Activated T-helper 1 cell treated with Interleukin-2 at 50 U/mL for 16 hours (primary cell): ENCODE measurements at places on chromosomes 13 and 19.

- DNase-seq: peak; percentile 20
Measured at GRCh38 chr19:3471954-3472655, 8.2 kb downstream of the SMIM24 start.

- DNase-seq: no peak
Measured at GRCh38 chr13:29106651-29107050, 286.5 kb downstream of the MTUS2 start.

DNA sequence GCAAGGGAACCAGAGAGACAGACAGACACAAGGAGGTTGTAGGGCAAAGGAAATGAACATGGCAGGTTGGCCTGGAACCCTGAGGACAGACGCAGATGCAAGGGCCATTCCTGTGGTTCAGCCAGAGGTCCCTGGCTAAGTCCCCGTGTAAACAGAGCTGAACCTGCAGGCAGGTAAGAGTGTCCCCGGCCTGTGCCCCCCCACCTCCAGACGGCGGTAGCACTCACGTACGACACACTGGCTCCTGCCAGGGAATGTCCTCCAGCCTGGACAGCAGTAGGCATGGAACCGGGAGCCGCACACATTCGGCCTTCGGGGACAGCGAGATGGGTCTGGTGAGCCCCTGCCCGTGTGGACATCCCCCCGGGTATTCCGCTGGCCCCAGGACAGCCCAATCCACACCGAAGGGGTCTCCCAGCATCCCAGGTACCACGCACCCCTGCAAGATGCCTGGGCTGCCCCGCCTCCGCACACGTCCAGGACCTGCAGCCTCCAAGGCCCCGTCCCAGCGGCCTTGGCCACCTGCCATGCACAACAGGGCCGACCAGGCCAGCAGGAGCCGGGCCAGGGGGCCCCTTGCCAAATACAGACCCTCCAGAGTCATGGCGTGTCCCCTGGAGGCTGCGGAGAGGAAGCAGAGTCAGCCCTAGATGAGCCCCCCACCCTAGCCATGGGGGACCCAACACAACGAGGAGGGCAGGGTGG, 2.4 kb downstream of the FBN3 start:
- no peak for DNase-seq

DNA sequence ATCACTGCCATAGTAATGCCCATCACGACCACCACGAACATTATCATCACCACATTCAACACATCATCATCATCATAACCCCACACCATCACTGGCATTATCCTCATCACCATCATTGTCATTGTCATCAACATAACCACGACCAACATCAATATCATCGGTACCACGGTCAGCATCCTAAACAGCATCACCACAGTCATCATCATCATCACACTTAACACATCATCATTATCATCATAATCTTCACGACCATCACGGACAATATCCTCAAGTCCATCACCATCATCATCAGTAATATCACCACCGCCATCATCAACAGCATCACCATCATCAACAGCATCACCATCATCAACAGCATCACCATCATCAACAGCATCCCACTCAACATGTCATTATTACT, 70.3 kb downstream of the MBD3L1 start:
- no peak for DNase-seq

GRCh38 chr19:37885392-37885791, 21.0 kb downstream of the WDR87 start:
- no peak for DNase-seq

- no peak for DNase-seq
Measured at GRCh38 chr19:49103331-49104085, 10.7 kb upstream of the LIN7B start.

DNA sequence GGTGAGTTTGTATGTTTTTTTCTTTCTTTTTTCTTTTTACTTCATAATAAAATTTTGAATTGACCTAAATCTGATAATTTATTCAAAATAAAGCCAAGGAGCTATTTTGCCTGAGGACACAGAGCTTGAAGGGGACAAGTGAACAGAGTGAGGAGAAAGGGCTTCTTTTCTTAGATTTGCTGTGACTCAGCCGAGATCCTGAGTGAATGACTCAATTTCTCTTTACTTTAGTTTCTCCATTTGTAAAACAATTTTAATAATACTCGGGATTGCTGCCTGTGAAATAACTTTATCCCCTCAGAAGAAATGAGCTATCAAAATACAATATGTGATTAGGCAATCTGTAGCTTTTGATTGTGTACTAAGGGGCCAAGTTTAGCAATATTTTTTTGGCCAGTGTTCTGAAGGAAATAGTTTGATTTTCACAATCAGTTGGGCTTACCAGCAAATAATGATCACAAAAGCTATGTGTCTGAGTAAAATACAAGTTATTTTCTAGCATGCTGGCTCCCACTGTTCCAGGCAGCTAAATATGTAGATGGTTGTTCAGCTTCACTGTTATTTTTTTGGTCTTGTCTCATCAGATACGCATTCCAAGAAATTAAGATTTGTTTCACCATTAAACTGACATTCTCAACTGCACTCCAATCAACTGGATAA, 437.5 kb downstream of the FGF9 start:
- no peak for DNase-seq

GRCh38 chr13:98919566-98919965, 58.3 kb downstream of the DOCK9 start:
- DNase-seq: no peak

GRCh38 chr19:33247441-33247819, 21.8 kb upstream of the SLC7A10 start:
- DNase-seq: no peak

- DNase-seq: no peak
Measured at GRCh38 chr13:76425935-76426334, 460.3 kb downstream of the KCTD12 start.

- no peak for DNase-seq
Measured at GRCh38 chr13:33617055-33617454, 200.9 kb upstream of the RFC3 start.

DNA sequence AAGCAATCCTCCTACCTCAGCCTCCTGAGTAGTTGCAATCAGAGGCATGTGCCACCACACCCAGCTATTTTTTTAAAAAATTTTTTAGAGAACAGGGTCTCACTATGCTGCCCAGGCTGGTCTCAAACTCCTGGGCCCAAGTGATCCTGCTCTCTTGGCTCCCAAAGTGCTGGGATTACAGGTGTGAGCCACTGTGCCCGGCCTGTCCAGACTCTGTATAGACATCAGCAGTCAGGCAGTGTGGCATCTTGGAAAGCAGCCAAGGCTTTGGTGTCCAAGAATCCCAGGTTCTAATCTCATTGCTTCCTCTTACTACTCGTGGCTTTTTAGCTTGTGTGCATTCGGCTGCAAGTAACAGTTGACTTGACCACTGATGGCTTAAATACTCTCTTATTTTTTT, 43.4 kb downstream of the BICRA start:
- DNase-seq: no peak

DNA sequence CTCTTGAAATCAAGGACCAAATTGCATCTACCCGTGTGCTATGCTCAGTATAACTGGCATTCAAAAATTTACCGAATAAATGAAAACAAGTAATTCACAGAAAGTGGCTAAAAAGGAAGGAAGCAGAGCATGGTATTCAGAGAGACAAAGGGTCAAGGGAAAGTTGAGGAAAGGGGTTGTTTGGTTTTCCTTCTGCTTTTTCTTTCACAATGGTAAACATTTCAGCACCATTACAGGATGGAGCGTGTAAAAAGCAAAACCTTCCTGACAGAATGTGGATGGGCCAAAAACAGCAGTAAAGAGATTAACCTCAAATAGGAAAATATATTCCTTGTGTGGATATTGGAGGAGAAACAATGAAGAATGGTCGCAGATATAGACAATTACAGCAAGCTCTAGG, 14.8 kb downstream of the DIAPH3 start:
- no peak for DNase-seq

DNA sequence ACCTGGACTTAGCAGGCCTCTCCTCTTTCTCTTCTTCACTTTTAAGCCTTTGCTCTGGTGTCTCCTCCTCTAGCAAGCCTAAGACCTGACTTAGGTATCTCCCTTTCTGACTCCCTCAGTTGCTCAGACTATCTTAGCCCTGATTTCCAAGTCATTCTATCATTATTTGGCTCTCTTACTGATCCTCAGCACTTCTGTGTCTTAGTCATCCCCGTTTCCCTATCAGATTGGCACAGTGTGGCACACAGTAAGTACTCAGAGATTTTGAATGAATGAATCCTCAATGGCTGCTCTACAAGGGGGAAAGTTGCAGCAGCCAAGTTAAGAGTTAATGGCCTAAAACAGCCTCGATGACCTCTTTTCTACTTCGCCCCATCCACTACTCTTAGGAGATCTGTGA, 8.2 kb downstream of the KCTD12 start:
- DNase-seq: no peak

- DNase-seq: peak; percentile 46
Measured at GRCh38 chr19:8505680-8506401, 3.4 kb upstream of the PRAM1 start.

DNA sequence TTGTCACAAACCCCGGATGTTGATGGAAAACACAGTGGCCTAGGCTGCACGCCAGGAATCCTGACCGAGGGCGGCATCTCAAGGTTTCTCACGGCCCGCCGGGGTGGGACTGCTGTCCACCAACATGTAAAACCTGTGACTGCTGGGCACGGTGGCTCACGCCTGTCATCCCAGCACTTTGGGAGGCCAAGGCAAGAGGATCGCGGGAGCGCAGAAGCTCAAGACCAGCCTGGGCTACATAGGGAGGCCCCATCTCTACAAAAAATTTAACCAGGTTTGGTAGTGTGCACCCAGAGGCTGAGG, 11.2 kb downstream of the PLIN4 start:
- DNase-seq: no peak

DNA sequence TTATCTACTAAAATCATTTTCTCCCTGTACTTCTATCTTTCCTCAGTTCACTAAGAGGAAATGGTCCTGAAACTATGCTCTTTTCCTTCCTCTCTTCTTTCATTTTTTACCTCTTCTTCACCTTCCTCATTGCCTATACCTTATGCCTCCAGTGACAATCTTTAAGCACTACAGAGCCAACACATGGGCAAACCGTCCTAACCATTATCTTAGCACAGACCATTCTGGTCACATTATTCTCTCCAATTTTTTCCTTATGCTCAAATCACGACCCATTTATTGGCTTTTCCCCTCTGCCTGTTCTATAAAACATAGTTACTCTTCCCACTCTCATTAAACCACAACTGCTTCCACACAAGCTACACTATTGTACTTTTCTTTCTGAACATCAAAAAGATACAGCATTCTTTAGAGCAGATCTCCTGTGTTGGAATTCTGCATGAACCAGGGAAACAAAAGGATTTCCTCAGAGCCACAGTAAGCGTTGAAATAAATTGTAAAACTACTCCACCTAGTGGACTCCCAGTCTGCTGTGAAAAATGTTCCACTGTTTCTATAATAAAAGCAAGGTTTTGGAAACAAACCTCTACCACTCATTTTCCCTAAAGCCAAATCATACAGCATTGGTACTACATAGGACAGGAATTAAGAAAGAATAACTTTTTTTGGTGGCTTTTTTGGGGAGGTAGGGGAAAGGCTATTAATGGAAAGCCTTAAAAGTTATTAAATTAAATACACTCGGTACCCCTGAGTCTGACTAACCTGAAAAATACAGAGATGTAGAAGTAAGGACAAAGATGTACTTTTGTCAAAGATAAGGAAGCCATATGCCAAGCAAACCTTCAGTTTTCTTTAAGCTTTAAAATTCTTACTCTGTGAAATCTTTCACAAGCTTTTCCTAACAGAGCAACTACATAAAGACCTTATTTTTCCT, 19.5 kb downstream of the NUFIP1 start:
- DNase-seq: no peak
